Stimulated activated CD4-positive, alpha-beta T cell treated with anti-CD3 and anti-CD28 coated beads, Interleukin-1b, Interleukin-23, amount 100 ng/mL, for 4 hours (primary cell): ENCODE measurements at places on chromosomes 5 and 9.

DNA sequence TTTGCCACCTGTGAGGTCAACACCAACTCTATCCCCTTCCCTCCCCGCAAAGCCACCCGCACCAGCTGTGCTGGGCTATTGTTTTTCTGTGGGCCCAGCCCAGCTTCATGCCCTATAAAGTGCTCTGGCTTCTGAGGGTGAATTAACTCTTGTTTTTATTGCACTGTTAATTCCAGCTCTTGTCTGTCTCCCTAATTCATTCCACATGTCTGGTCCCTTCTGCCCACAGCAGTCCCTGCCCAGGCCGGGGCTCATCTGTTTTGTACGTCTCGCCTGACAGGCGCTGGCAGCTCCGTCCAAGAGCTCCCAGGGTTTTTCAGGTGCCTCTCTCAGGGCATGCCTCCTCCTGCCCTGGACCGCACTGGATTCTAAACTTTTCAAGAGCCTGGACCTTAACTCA, 118.9 kb downstream of the PDZD2 start:
- no peak for DNase-seq

DNA sequence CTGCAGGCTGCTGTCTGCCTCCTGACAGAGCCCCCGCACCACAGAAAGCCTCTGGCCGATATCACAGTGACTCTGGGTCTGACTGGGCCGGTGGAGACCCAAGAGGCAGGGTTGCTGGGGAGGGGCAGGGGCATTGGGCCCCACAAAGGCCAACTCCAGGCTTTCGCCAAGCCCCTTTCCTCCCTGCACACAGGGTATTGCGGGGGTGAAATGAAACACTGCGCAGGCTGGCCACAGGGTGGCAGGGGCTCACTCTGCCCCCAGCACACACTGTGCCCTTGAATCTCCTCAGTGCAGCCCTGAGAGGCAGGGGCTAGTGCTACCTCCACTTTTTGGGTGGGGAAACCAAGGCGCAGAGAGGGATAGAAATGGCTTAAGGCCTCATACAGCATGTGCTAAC, 44.6 kb downstream of the BARX1 start:
- DNase-seq, result no peak

- no peak for DNase-seq
These were observed 138.6 kb upstream of the DHFR start for GRCh38 chr5:80793354-80793753.

- DNase-seq, result no peak
These were observed 78.5 kb downstream of the HMHB1 start for GRCh38 chr5:143890487-143890886.

DNA sequence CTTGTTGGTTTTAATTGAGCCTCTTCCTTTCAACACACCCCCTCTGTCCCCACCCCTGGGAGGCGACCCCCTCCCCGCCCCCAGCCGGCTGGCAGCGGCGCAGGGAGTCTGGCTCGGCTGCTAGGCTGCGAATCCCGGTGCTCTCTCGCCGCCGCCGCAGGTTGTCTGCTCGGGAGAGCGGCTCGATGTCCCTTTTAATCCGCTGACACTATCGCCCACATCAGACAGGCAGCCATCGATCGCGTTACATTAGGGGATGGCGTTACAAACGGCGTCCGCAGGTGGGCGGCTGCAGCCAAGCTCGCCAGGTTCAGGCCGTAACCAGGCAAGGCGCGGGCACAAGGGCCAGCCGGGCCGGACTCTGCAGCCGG, 1.3 kb downstream of the NR2F1-AS1 start:
- DNase-seq, result no peak

DNA sequence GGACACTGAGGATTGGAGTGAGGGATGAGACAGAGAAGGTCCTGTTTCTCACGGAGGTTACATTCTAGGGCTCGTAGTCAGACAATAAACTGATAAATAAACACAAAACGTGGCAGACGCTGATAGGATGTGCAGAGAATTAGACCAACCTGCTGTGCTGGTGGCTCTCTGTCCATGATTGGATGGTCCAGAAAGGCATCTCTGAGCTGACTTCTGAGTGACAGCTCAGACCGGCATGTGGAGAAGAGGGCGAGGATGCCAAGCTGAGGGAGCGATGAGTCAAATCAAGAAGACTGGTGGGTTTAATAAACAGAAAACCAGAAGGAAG, 132.3 kb upstream of the TAF11L2 start:
- no peak for DNase-seq

DNA sequence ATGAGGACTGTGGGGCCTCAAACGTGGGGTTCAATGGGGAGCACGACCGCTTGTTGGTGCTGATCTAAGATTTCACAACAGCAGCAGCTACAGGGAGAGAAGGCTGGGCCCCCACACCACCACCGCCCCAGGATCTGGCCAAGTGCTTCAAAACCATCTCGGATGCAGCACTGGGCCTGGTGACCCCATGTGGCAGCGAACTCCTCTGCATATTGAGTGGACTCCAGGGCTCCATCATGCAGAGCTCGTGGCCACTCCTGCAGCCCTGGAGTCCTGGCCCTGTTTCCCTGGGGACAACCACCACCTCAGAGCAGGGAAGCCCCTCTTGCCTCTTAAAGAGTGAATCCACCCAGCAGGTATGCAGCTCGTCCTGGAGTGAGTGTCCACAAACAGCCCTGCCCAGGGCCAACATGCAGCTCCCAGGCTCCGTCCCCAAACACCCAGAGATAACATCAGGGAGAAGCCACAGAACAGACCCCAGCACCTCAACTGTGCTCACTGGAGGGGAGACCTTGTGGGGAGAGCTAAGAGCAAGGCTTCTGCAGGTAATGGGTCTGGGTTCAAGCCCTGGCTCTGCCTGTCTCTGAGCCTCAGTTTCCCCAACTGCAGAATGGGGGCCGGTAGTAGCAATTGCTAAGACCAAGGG, 103.1 kb upstream of the SARDH start:
- no peak for DNase-seq

DNA sequence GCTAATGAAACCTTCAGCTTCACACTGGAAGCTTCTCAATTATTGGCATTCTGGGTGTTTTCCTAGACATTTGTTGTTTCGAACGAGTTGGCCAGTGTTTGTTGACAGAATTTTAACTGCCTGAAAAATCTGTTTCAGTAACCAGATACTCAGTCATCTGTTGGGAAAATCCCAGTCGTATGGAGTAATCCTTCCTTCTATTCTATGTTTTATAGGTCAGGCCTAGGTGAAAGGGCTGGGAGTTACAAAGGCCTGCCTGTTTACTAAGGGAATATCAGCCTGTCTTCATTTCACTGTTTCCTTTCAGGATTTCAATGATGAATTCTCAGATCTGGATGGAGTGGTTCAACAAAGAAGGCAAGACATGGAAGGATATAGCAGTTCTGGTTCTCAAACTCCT, 59.9 kb downstream of the GRAMD2B start:
- no peak for DNase-seq

DNA sequence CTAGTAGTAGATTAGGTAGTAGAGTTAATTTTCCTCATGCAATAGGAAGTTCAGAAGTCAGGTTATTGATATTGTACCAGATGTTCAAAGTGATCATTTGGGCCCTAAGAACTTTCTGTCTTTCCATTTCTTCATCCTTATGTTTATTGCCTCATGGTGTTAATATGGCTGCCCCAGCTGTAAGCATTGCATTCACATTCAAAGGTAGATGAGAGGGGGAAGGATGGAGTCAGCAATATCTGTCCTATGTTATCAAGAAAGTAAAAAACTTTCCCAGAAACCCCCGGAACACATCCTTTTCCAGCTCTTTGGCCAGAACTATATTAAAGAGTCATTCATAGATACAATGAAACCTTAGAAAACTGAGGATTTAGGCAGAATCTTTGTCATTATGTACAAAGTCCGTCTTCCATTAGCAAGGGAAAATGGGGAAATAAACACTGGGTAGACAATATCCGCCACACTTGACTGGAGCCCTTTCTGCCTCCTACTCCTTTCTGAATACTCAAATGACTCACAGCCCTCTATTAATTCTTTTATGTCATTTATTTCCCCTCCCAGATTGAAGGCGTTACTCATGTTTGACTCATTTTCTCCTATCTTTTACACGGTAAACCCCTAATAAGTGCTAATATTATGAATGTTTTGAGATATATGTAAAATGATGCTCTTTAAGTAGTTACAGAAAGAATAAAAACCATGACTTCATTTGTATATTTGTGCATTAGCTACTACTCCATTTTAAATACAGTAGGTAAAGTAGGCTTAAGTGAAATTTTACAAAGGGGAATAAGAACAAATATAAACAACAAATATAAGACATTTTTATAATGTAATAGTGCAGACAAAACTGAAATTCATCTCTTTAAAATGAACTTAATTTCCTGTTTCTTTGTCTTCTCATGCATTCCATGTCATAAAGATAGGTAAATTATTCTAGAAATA, 127.6 kb downstream of the SLF1 start:
- DNase-seq, result no peak

DNA sequence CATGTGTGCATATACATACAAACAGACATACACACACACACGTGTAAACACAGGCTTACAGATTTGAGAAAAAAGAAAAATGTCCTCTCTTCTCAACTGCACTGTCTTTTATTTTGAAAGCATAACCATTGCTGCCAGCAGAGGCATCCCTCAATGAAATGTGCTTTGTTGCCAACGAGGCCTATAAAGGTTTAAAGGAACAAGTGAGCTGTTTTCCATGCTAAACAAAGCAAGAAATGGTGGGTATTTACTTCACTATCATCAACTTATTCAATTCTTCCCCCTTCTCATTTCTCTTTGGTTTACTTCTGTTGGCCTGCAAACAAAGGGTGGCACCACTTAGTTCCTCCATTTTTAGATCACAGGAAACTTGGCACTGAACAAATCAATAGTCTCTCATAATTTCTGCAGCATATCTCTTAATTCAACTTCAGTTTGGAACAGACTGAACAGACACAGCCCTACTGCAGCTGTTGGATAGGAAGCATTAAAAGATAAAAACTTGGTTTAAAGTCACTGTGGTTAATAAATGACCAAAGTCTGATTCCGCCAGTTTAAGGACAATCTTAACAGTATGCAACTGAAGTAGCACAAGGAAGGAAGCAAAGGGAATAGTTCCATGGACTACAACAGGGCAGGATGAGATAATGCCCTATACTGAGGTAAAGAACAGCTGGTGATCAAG, 21.7 kb downstream of the TTC33 start:
- DNase-seq, result no peak

DNA sequence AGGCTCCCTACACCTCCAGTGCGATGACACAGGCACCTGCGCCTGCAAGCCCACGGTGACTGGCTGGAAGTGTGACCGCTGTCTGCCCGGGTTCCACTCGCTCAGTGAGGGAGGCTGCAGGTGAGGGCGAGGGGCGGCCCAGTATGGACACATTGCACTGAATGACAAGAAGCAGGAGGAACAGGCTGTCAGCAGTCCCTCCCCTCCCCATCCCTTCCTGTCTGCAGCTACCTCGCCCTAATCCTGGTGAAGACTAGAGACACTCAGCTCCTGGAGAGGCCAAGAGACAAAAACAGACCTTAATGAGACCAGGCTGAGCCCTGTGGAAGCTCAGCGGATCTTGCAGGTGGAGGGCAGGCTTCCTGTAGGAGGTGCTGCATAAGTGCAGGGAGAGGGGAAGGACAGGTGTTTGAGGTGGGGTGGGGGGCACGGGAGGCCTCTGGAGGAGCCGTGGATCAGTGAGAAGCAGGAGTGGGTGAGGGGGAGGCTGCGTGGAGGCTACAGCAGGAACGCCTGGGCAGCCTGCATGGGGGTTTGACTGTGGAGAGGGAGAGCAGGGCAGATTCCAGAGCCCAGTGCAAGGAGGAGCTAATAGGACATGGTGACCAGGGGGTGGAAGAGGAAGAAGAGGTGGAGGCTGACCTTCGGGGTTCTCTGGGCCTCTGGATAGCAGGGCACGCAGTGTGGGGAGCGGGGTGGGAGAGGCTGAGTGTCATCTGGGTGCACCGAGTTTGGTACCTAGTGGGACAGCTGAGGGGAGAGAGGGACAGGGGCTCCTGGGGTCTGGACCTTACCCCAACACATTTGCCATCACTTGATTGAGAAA, 30.4 kb downstream of the LAMC3 start:
- no peak for DNase-seq

GRCh38 chr9:37382982-37383357, 39.5 kb upstream of the GRHPR start:
- DNase-seq, result no peak

- DNase-seq, result no peak
These were observed 132.5 kb downstream of the HSD17B3 start for GRCh38 chr9:96169484-96169883.

DNA sequence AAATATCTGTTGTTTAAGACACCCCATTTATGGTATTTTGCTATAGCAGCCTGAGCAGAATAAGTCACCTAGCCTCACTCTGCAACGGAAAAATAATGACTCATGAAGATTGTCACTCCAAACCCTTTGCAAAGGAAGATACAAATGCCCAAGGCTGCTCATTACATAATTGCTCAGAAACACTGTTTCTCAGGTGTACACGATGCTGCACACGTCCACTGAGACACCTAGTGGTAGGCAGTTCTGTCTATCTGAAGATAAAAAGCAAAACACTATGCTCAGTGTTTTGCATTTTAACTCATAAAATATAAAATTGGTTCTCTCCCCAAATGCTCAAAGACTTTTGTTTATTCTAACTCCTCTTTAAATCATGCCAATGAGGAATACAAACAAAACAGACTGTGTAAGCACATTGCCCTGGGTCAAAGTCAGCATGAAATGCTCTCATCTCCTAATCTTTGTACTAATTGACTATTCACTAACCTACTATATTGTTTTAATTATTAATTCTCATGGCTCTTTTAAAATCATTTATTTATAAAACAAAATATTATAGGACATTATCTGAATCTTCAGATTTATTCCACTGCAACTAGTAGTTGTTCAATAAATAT, 7.7 kb upstream of the TSLP start:
- no peak for DNase-seq
